ENCODE measurements at places on chromosomes 16 and 17.

DNA sequence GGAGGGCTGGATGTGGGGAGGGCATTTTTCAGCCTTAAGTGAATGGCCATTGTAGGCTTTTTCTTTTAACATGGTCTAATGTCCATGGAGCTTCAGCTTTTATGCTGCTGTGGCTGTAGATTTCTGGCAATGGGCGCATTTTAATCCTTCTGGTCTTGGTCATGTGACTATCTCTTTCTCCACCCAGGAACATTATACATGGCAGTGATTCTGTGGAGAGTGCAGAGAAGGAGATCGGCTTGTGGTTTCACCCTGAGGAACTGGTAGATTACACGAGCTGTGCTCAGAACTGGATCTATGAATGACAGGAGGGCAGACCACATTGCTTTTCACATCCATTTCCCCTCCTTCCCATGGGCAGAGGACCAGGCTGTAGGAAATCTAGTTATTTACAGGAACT lies 4.7 kb upstream of the NME2 start:
- DNase-seq = no peak

GRCh38 chr17:68750208-68750562 lies 149.0 kb upstream of the FAM20A start:
- no peak for DNase-seq

GRCh38 chr16:57041182-57042156 lies 50.9 kb upstream of the CPNE2 start:
- no peak for DNase-seq

DNA sequence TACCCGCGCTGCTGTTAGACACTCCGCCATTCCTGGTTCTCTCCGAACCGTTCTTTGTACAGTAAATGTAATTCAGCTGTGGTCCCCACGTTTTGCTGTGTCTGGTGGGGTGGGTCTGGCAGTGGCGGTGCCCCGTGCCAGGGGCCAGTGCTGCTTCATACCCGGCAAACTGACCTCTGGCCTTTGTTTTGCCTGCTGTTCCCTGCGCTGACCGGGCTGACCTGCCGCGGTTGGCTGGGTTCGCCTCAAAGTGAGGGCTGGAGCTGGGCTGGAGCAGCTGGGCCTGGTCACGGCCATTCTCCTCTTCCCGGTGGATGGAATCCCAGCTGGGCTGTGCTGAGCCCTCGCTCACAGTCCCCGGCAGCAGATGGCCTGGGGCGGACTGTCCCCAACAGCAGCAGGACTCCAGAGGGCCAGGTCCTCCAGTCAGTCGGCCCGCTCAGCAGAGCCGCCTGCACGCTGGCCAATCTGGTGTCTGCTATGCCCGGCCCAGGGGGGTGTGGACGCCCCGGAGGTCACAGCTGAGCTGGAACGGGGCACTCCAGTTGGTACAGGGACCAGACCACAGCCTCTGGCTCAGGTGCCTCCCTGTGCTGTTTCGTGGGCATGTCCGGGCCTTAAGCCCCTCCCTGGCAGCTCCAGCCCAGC lies 1.5 kb upstream of the WFIKKN1 start:
- no peak for DNase-seq

GRCh38 chr16:27982184-27982583 lies 81.3 kb downstream of the GSG1L start:
- no peak for DNase-seq

- DNase-seq = no peak
Measured at GRCh38 chr17:42098730-42099399, 592 bp upstream of the ZNF385C start.

- DNase-seq = peak; percentile 47
Measured at GRCh38 chr16:66502020-66502913, 47.7 kb downstream of the TK2 start.

DNA sequence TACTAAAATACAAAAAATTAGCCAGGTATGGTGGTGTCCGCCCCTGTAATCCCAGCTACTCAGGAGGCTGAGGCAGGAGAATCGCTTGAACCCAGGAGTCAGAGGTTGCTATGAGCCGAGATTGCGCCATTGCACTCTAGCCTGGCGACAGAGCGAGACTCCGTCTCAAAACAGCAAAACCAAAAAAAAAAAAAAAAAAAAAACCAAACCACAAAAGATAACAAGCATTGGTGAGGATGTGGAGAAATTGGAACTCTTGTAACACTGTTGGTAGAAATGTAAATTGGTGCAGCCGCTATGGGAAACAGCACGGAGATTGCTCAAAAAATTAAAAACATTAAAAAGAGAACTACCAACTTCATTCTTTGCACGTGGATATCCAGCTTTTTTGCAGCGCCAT lies 119.4 kb downstream of the OR1D5 start:
- no peak for DNase-seq

- peak; percentile 69 for DNase-seq
Measured at GRCh38 chr17:78781104-78781892, 775 bp downstream of the CYTH1 start.

GRCh38 chr17:76511668-76512365 lies 10.6 kb upstream of the RHBDF2 start:
- no peak for DNase-seq

DNA sequence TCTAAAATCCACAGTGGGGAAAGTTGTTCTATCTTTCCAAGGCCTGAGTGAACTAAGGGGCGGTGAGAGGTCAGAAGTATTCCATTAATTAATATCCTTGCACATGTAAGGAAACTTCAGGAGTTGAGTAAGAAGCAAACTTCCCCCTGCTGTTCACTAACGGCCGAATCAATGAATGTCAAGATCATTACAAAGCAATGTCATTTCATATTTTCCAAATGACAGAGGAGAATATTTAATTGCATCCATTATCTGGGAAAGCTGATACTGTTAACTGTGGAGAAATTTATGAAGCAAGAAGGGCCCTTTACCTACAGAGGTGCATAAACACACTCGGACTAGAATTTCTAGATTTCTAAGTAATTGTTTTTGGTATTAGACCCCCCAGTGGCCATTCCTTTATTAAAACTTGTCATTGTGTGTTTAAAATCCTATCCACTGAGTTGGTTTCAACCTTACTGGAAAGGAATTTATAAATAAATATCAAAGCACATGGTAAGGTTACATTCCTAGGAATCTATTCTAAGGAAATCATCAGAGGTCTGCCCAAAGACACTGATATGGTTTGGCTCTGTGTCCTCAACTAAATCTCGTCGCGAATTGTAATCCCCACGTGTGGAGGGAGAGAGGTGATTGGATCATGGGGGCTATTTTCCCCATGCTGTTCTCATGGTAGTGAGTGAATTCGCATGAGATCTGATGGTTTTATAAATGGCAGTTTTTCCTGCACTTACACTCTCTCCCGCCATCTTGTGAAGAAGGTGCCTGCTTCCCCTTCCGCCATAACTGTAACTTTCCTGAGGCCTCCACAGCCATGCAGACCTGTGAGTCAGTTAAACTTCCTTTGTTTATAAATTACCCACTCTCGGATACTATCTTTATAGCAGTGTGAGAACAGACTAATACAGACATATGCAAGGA lies 20.4 kb upstream of the SMURF2 start:
- DNase-seq = no peak

- DNase-seq = no peak
Measured at GRCh38 chr17:55261311-55261710, 3.4 kb upstream of the HLF start.

DNA sequence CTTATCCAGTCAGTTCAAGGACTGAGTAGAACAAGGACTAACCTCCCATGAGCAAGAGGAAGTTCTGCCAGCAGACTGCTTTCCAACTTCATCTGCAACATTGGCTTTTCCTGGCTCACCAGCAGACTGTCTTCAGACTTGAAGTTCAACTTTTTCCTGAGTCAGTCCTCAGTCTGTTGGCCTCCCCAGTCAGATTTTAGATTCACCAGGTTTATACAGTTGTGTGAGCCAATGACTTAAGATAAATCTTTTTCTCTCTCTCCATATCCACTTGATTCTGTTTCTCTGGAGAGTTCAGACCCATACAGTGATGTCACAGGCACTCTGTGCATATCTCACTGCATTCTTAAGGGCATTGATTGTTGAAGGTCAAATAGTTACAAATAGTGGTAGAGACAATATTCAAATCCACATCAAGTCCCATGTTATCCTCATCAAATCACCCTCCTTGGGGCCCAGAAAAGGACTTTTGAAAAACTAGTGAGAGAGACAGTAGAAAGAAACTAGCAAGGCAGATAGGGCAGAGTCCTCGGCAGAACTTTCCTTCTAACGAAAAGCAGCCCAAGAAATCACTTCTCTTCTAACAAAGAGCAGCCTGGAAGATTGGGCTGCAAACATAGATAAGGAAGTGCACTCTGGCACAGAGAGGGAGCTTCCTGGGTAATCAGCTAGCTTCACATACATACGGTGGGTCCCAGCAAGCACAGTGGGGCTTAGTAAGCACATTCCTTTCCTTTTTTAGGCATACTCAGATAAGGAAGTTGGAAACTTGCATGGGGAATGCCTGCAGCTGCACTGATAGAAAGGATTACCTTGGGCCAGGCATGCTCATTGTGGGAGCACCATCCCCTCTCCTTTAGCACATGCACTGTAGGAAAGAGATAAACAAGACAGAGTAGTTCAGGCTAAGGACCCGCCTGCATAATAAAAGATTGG lies 132.3 kb upstream of the FAM20A start:
- peak; percentile 82 for DNase-seq

- DNase-seq = no peak
Measured at GRCh38 chr16:1899641-1900451, 18.4 kb downstream of the HS3ST6 start.

DNA sequence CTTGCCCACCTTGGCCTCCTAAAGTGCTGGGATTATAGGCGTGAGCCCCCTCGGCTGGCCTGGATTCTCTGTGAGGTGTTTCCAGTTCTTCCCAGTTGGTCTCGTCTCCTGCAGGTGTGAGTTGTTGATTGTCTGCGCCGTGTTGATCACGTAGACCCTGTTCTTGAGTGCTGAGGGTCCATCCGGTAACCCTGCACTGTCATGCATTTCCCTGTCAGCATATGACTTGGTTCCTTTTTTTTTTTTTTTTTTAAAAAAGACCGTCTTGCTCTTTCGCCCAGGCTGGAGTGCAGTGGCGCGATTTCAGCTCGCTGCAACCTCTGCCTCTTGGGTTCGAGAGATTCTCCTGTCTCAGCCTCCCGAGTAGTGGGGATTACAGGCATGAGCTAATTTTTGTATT lies 17.3 kb downstream of the MGRN1 start:
- DNase-seq = no peak

- no peak for DNase-seq
Measured at GRCh38 chr16:64914-65255, 7.5 kb downstream of the RHBDF1 start.

- DNase-seq = no peak
Measured at GRCh38 chr17:40559564-40559916, 5.7 kb downstream of the CCR7 start.

DNA sequence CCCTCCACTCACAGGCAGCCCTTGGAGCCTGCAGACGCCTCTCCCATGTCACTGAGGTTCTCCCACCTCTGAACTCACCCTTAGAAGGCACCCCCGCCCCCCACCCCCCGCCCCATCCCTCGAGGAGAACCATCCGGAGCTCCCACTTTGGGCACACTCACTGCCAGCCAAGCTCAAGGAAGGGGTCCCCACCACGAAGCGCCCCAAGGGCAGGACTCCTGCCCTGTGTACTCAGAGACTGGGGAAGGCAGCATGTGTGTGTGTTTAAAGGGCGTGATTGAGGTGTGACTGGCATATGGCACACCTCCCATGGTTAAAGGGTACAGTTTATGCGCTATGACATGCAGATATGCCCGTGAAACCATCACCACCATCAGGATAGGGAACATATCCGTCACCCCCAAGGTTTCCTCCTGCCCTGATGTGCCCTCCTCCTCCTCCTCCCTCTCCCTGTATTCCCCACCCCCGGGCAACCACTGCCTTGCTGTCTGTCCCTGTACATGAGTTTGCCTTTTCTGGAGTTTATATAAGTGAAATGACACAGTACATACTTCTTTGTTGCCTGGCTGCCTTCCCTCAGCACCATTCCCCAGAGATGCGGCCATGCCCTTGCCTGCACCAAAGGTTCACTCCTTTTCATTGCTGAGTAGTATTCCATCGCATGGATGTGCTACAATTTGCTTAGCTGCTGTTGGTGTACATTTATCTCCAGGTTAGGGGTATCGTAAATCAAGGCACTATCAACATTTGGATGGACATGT lies 14.0 kb upstream of the RBFOX3 start:
- no peak for DNase-seq

- DNase-seq = no peak
Measured at GRCh38 chr16:70437582-70438557, 1.0 kb downstream of the ST3GAL2 start.

- DNase-seq = no peak
Measured at GRCh38 chr17:71825687-71826086, 295.1 kb upstream of the SOX9 start.

DNA sequence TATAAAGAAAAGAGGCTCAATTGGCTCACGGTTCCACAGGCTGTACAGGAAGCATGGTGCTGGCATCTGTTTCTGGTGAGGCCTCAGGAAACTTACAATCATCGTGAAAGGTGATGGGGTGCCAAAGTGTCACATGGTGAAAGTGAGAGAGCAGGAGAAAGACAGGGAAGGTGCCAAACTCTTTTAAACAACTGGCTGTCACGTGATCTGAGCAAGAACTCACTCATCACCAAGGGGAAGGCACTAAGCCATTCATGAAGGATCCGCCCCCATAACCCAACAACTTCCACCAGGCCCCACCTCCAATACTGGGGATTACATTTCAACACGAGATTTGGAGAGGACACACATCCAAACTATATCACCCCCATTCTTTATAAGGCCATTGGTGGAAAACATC lies 28.4 kb upstream of the HS3ST2 start:
- DNase-seq = no peak

- DNase-seq = peak; percentile 37
Measured at GRCh38 chr17:81858967-81859905, 1.1 kb downstream of the P4HB start.

- no peak for DNase-seq
Measured at GRCh38 chr16:4240624-4241023, 1.3 kb downstream of the SRL start.

DNA sequence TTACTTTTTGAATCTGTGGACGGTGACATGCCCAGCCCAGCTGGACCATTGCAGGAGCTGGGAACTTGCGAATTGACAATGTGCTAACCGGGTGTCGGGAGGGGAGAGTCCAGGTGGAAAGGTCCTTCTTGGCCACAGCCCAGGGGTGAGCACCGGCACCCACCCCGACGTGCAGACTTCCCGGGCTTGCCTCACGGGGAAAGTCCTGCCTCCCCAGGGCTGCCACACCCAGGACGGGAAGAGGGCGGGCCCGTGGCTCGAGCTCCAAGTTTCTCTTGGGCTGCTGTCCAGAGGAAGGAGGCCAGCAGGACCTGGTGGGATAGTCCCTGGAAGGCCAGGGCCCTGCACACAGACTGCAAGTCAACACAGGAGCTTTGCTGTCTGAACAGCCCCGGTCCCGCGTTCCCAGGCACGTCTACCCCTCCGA lies 17.7 kb downstream of the CARD14 start:
- no peak for DNase-seq

DNA sequence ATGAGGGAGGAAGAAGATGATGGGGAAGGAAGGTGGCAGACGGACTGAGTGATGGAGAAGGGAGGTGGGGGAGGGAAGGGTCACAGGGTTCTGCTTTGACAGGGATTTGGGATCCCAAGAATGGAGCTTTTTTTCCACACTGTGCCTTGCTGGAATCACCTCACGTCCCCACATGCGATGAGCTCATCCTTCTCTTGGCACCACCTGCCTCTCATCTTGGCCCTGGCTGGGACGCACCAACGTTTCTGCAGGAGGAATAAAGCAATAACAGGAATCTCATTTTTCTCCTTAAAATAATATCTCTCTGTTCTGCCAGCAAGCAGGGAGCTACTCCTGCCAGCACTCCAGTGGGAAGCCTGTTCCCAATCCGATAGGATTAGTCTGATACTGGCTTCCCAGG lies 47.8 kb downstream of the MEOX1 start:
- no peak for DNase-seq

- no peak for DNase-seq
Measured at GRCh38 chr17:76121932-76122430, 18.4 kb upstream of the EXOC7 start.

GRCh38 chr17:67021196-67021595 lies 23.2 kb upstream of the CACNG1 start:
- DNase-seq = no peak

All from Caco-2 (cell line).